ENCODE measurements at places on chromosomes 2 and 18.

GRCh38 chr18:66534110-66534509 is 69.8 kb downstream of the CDH19 start:
- DNase-seq, result no peak

DNA sequence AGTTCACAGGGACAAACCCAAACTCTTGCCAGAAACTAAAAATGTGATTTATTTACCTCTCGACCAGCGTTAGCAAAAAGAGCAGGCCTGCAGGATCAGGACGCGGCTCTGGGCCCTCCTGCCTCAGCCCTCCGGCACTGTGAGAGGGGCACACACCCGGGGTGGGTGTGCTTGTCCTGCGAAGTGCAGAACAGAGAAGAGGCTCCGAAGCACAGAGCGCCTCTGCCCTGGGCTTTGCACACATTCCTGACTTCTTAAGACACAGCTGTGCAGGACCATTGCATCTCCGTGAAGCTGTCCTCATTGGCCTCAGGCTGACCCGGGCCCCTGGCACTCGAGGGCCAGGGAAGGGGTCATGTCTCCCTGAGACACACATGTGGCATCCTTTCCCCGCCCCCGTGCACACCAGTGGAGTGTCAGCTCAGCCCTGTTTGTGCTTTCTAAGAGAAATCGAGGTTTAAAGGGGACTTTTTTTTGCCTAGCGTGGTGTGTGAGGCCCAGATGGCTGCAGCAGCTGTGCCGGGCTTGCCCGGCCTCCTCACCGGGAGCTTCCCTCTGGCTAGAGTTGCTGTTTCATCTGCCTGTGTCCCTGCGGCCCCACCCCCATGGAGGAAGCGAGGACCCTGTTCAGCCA is 9.9 kb upstream of the NFATC1 start:
- no peak for DNase-seq

- no peak for DNase-seq
Measured at GRCh38 chr18:7190547-7191156, 40.2 kb upstream of the LRRC30 start.

DNA sequence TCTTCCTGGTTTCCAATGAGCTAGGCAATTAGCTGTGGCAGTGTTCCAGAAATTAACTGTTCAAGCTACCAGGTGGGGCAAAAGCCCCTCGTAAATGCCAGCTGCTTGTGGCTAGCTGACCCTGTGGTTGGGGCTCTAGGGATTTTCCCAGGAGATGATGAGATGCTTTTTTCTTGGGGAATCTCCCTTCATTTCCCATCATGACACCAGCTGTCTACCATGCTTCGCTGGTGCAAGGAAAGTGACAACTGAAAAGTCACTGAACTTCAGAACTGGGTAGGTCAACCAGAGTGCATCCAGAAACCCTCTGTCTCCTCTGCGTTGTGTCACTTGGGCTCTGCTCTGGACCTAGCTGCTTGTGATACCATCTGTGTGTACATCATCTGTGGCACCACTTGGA is 386.5 kb upstream of the DCC start:
- no peak for DNase-seq

DNA sequence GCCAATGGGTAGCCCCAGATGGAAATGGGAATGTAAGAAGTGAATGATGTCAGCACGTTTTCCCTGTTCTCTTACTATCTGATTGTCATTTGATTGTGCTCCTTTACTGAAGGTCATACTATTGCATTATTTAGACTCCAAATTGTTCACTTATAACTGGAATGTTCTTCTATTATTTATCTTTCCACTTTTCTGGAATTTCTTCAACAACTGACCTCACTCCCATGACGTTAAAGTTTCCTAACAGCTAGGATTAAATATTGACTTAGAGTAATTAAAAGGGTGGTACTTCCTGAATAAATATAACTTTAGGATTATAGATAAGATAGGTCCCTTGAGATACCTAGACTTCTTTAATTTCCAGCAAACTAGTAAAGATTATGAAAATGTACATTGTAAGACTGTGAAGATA is 10.9 kb upstream of the GULP1 start:
- DNase-seq, result no peak

GRCh38 chr2:152613235-152613634 is 104.0 kb downstream of the PRPF40A start:
- no peak for DNase-seq

DNA sequence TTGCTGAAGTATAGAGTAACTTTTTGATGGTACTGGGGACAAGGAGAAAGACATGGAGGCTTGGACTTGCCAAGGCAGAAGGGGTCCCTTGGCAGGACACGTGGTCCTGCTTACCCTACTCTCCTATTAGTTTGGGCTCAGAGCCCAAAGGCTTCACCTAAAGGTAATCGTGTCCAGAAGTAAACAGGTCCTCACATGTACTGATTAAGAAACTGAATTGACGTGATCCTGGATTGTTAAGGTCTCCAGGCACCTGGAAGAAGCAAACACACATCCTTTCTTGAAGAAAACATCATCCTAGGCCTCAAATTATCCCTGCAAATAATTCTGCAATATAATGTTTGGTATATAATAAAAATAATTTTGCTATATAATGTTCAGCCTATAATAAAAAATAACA is 50.0 kb downstream of the DTNB start:
- DNase-seq, result no peak

DNA sequence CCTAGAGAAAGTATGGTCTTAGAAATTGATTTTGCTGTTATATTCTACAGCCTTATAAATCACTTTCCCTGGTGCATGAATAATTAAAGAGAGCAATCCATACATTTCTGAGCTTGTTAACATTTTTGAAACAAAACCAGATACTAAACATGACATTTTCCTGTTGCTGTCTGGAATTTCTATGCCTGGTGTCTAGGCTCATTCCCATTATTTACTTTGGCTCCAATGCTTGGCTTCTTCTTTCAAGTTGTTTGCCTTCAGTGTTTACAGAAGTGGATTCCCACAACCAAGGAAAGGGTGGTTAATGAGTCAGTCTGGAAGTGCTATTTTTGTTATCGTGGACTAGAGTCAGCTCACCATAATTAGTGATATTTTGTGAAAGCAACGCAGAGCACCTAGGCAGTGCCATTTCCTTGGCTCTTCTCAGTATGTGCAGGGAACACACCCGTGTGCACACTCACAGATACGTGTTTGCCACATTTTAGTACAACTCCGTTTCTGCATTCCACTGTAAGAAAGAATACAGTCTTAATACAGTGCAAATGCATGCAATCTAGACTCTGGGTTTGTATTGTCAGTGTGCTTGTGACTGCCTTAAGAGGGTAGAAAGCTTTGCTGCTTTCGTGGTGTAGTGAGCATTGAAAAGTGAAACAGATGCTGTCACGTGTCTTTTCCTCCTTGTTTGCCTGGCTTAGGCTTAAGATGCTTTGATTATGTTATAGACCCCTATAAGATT is 185.0 kb upstream of the RASGRP3 start:
- DNase-seq, result no peak

- DNase-seq, result no peak
Measured at GRCh38 chr2:195212586-195212985, 444.4 kb upstream of the SLC39A10 start.

- no peak for DNase-seq
Measured at GRCh38 chr2:119482481-119483394, 41.5 kb downstream of the SCTR start.

GRCh38 chr18:5287854-5288253 is 7.7 kb downstream of the ZBTB14 start:
- no peak for DNase-seq

GRCh38 chr2:18910843-18911242 is 321.5 kb upstream of the NT5C1B start:
- DNase-seq, result no peak

- no peak for DNase-seq
Measured at GRCh38 chr18:38909972-38910371, 1344.4 kb upstream of the CELF4 start.

DNA sequence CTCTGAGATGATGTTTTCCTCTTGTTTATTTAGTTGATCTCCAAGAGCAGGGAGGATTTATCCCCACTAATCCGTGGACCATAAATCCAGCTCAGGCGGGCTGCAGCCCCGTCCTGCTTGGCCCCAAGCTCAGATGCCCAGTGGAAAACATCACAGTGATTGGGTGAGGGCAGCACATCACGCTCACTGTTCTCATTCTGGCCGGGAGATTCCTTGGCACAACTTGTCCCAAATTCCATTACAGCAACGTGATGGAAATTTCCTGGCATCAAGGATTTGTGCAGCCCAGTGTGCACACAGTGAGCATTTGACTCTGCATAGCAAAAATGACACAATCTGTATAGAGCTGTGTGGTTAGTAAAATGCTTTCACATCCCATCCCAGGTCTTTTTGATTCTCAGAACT is 96.8 kb downstream of the VAPA start:
- no peak for DNase-seq

- no peak for DNase-seq
Measured at GRCh38 chr2:62871506-62871905, 166.0 kb downstream of the EHBP1 start.

DNA sequence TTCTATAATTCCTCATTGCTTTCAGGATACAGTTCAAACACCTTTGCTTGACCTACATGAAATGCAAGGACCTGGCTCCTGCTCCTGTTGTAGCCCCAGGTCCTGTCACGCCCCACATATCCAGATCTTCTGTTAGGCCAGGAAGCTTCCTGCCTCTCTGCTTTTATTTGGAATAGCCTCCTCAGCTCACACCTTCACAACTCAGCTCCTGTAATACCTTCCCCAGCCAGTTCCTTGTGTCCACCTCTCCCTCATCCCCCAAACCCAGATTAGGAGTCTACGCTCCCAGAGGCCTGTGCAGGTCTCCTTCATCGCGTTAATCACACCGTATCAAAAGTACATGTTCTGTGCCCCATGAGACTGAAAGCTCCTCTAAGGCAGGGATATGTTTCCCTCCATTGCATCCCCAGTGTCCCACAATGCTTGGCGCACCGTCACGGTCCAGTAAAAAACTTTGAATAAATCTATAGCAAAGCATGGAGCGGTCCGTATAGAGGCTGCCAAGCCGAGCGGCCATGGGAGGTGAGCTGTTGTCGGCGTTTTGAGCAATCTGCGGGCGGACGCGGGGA is 371 bp downstream of the MDH1B start:
- DNase-seq, result no peak

GRCh38 chr2:235468978-235469655 is 24.7 kb upstream of the AGAP1 start:
- no peak for DNase-seq

GRCh38 chr2:192413812-192414681 is 219.3 kb upstream of the TMEFF2 start:
- no peak for DNase-seq

DNA sequence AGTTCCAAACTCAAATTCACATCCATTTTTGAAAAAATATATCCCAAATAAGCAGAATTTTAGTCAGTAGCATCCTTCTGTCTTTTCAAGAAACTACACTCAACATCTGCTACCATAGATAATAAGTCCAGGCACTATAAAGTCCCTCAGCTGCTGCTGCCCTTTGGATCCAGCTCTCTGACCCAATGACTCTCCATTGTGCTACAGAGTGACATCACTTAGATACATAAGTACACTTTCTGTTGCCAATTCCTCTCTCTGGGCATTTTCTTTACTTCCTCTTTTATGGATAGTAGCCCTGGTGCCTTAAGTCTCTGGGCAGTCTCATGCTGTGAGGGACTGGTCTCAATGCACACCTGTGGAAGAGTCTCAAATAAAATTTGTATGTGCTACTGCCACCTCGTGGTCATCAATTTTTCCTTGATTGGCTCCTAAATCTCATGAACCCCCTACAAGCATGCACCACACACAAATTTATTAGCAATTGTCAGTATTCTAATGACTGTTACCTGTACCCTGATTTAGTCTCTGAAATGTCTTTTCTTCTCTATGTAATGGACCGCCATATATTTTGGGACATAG is 219.2 kb downstream of the LRP1B start:
- DNase-seq, result no peak

DNA sequence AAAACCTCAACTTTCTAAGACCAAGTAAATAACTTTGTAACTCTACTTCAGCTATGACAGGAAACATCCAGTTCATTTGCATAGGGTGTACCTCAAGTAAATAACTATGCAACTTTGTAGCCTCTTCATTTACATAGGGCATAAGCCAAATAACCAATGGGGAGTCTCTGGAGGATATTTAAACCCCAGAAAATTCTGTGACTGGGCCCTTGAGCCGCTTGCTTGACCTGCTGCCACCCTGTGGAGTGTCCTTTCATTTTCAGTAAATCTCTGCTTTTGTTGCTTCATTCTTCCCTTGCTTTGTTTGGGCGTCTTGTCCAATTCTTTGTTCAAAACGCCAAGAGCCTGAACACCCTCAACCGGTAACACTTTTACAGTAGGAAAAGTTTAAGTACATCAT is 1112.7 kb upstream of the NRXN1 start:
- DNase-seq, result no peak

Data from mesothelial cell of epicardium (in vitro differentiated cells).